ENCODE measurements at places on chromosomes 2 and 18.

DNA sequence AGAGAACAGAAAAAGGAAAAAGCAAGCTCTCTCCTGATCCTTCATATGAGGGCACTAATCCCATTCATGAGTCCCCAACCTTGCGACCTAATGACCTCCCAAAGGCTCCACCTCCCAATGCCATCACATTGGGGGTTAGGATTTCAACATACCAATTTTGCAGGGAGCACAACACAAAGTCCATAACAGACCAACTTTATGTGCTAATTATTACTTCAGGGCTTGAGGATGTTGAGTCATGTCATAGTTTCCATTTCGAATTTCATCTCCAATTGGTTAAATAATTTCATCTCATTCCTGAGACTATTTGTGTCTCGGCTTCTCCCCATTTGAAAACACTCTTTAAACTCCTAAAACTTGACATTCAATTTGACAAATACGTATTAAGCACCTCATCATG is 69.9 kb upstream of the KLF7 start:
- DNase-seq, result no peak

DNA sequence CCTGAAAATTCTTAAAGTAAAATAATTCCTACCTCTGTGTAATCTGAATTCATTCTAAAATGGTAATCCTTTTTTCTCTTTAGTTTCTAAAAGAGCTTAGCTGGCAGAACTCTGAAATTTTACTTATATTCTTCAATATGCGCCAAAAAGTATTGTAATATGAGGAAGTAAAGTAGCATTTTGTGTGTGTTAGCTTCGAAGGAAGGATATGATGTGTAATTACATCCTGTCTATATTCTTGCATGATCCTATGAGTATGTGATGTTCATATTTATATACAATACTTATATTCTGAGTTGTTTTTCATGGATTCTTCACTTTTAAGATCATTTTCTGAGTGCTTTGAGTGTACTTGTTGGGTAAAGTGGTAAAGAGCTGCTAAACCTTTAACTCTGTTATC is 402.9 kb upstream of the PKDCC start:
- DNase-seq, result no peak

DNA sequence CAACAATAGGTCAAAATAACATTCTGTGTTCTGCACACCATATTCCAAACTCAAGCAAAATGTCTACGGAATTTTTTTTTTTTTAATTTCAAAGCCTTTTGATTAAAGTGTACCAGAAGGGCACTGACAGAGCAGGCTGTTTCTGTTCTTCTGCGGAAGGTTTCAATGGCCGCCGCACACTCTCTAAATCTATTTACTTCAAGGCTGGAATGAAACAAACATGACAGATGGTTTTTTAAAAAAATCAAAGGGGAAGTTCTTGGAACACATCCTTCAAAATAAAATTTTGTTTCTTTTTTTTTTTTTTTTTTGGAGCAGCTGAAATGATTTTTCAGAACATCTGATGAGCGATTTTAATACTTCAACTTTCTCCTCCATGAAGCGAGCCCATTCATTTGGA is 259.1 kb downstream of the TXNL1 start:
- DNase-seq, result no peak

GRCh38 chr2:108139521-108139920 is 100.2 kb upstream of the SULT1C3 start:
- no peak for DNase-seq

DNA sequence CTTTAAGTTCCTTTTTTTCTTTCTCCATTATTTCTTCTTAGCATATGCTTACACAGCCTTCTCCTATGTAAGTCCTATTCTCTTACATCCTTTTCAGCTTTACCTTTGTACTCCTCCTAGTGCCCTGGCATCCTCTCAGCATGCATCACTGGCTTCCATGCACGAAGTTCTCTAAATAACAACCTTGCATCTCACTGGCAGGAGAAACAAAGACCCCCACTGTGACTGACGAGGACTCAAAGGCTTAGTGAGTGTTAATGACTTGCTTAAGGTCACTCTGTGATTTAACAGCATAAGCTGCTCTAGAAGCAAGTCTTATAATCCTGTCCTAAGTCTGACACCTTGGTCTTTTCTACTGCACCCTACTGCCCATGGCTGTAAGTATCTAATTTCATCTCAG is 1236.0 kb upstream of the CELF4 start:
- no peak for DNase-seq

DNA sequence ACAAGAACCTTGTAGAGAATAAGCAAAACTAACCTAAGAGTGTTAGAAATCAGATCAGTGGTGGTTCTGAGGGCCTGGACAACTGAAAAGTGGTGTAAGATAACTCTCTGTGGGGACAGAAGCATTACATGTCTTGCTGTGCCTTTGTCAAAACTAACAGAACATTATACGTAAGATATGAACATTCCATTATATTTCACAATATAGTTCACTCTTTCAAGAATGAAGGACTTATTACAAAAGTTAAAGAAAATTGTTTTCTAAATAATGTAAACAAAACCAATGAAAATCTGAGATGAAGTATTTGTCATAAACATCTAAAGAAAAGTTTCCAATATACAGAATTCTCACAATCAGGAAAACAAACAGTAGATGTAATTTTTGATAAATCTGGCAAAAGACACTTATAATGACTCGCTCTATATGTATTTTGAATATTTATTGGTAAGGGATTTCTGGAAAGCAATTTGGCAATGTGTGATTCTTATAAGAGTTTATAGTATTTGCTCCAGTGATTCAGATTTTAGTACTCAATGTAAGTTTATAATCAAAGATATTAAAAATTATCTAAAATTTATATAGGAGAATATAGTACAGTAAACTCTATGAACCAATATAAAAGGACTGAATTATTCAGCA is 258.4 kb downstream of the CD226 start:
- no peak for DNase-seq

DNA sequence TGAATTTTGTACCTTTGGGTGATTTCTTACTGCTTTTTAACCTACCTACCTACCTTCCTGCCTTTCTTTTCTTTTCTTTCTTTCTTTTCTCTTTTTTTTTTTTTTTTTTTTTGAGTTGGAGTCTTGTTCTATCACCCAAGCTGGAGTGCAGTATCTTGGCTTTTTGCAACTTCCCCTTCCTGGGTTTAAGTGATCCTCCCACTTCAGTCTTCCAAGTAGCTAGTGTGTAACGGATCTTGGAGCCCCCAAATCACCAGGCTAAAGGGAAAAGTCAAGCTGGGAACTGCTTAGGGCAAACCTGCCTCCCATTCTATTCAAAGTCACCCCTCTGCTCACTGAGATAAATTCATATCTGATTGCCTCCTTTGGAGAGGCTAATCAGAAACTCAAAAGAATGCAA is 61.3 kb downstream of the DDX18 start:
- DNase-seq, result no peak

DNA sequence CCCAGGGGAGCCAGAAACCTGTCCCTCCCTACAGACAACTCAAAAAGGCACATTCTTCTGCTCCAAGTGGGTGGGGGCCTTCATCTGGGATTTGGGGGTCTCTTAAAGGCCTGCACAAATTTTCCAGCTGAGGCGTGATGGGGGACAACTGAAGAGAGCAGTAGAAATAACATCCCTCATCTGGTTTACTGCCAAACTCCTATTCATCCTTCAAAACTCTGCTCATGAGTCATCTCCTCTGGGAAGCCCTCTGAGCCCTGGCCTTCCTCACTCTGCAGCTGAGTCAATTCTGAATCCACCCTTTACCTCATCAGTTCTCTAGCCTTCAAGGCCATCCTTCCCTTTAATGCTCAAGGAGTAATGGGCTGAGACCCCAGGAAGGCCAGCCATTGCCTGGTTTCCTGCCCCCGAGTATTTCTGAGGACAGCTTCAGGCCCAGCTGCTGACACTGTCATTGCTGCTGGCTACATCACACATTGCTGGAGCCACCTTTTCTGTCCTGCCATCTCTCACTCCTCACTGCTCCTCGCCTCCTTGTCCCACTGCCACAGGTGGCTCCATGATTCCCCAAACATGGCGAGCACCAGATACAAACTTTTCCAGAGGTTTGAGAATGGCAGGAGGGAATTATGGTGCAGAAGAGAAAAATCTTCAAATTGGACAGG is 32.2 kb upstream of the GLI2 start:
- DNase-seq, result no peak

DNA sequence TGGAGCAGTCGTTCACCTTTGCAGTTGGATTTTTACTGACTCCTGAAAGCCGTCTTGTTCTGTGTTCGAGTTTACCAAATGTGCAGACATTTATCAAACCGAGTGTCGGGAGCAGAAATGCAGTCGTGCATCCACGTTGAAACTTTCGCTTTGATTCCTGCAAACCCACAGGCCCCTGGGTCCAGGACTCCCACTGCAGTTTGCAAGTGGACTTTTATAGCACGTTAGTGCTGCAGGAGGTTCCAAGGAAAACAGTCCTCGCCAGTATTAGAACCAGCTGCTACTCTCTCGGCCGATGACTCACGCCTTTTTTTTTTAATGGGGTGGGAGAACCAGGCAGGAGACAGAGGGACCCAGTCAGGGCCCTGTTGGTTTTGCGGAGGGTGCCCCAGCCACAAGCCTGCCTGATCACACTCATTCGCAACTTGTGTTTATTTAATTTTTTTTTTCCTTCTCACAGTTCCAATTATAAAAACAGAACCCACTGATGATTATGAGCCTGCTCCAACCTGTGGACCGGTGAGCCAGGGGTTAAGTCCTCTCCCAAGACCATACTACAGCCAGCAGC is 90.1 kb downstream of the NFATC1 start:
- DNase-seq, result no peak

GRCh38 chr2:99572373-99573164 is 82.8 kb upstream of the REV1 start:
- no peak for DNase-seq

DNA sequence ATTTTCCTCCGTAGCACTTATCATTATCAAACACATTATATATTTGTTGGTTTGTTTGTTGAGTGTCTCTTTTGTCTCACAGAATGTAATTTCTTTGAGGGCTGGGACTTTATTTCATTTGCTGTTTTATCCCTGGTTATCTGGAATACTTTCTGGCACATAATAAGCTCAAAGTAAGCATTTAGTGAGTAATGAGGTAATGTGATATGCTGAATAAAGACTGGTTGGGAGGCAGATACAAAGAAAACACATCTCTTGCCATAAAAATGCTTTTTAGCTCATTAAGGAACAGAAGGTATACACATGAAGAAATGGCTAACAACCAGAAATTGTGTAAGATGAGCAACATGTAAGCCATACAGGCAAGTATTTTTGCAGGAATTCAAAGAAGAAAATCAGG is 1411.8 kb downstream of the LRP1B start:
- no peak for DNase-seq

DNA sequence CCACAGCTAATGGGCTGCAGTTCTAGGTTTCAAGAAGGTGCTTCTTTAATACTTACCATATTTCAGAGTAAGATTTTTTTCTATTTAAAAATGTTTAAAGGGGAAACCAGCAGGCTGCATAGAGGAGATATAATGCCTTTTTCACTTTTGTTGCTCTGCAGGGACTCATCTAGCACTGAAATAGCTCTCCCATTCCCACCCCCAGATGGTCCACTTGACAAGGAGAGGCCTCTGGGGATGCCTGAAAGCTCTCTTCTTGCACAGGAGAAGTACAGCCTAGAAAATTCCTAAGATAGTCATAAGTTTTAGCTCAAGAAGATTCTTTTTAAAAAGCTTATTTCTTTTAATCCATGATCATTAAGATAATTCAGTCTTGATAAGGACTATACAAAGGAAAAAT is 126.4 kb downstream of the CDH2 start:
- DNase-seq, result no peak

DNA sequence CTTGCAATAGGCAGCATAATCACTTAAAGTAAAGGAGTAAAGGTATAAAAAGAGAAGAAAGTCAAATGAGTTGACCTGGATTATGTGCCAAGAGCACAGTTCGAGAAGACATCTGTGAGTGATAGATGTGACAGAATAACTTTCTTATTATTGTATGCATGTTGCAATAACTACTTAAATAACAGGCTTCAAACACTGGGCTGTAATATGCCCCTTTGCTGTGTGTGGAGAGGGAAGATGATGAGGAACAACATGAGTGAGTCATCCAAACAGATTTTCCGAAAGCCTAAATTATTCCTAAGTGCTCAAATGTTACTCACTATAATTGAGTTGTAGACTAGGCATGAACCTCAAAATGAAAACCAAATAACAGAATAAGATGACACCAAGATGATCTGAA is 328.1 kb downstream of the EXOC6B start:
- DNase-seq, result no peak

- peak; percentile 37 for DNase-seq
Measured at GRCh38 chr2:223306371-223306770, 254.4 kb downstream of the KCNE4 start.

- DNase-seq, result no peak
Measured at GRCh38 chr2:26067980-26068507, 34.2 kb downstream of the RAB10 start.

DNA sequence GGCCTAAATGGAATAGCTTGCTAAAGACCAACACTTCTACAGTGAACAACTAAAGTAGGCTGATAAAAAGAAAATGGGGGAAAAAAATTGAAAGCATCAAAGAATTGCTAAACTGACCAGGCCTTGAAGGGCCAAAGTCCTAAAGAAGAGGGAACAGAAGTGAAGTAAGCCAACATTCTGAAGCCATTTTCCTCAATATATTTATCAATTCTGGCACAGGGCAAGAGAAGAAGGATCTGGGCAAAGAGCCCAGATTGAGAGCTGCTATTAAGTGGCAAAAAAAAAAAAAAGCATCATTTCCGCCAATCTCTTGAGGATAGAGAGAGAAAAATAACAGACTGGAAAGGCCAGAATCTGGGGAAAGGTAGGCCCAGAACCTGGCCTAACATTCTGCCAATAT is 25.7 kb downstream of the FANCL start:
- no peak for DNase-seq

DNA sequence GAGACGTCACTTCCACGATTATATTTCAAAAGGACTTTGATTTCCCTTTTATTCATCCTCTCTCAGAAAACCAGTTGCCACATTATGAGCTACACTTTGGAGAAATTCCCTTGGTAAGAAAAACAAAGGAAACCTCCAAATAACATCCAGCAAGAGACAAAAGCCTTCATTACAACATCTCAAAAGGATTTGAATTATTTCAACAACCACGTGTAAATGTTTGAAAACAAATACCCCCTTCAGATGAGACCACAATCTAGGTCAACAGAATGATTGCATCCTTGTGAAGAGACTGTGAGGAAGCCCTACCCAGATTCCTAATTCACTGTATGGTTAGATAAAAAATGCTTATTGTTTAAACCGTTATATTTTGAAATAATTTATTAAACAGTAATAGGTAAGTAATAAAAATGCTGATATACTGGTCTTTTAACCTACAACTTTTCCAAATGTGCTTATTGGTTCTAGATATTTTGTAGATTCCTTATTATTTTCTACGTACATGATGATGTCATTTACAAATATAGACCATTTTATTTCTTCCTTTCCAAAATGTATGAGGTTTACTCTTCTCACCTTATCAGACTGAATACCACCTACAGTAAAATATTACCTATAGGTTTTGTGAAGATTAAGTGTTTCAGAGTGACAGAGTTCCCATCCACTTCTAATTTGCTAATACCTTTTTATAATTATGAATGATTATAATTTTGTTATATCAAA is 922.7 kb upstream of the CHAC2 start:
- DNase-seq, result no peak

- DNase-seq, result peak; percentile 72
Measured at GRCh38 chr18:69400253-69400975, at the start of gene DOK6. DOK6 (plus strand) TSS chr18:69400888.

- no peak for DNase-seq
Measured at GRCh38 chr2:177830881-177831386, 241.6 kb downstream of the PDE11A start.
